ENCODE measurements at places on chromosomes 16 and 17.

DNA sequence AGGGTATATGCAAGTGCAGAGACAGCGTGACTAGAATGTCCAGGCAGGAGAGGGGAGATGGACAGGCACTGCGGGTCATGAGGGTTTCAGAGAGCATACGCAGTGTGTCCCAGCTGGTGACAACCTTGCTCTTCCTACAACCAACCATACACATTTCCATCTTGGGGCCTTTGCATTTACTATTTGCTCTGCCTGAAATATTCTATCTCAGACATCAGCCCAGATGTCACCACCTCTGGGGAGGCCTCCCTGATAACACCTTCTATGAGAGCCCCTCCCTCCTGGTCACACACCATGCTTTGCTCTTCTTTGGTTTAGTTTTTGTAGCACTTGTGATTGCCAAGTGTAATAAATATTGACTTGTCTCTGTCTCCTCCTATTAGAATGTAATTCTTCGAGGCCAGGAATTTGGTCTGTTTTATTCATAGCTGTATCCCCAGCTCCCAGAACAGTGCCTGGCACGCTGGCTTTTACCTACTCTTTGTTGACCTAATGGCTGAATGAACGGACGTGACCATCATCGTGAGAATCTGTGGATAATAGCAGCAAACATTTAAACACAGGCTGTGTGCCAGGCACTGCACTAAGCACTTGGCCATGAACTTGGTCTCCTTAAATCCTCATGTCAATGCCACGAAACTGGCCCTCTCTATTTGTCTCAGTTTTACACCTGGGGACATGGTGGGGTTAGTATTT lies 51.9 kb downstream of the PLCG2 start:
- no peak for DNase-seq

- no peak for DNase-seq
Measured at GRCh38 chr17:79427621-79428539, 183.0 kb downstream of the RBFOX3 start.

DNA sequence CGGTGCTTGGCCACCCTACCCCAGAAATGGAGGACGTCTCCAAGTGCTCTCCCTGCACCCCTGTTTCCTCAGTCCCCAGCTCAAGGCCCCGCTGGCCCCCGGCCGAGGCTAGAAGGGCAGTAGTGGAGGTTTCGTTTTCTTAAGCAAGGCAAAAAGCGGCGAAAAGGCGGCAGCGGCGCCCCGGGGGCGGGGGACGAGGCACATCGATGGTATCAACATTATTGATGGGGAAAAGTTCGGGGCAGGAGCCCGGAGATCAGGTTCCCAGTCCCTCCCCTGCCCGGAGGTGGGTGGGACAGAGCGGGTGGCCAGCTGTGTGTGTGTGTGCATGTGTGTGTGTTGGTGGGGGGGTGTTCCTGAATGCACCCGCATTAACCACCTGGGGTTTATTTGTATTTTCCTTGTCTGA lies 4.1 kb upstream of the SALL1 start:
- DNase-seq: no peak

- no peak for DNase-seq
Measured at GRCh38 chr16:75379339-75379738, 54.0 kb downstream of the CFDP1 start.

DNA sequence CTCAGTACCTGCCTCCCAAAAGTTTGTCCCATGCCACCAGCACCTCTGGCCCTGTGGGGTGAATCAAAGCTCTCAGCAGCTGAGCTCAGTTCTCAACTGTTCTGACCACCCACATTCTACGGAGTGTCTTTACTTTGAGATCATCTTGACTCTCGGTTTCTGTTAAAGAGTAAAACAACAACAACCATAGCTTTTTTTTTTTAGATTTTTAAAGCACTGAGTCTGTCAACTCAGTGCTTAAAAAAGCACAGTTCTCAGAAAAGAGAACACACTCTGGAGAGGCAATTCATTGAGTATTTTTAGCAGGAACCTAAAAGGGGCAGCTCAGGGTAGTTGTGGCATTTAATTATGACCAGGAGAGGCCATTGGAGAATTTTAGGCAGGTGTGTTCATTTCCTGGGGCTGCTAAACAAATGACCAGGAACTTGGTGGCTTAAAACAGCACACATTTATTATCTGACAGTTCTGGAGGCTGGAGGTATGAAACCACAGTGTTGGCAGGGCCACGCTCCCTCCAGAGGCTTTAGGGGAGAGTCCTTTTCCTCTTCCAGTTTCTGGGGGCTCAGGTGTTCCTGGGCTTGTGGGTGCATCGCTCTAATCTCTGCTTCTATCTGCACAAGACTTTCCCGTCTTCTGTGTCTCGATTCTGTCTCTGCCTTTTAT lies 6.7 kb upstream of the WFIKKN2 start:
- DNase-seq: peak; percentile 83

GRCh38 chr16:80996688-80997138 lies 10.0 kb downstream of the CMC2 start:
- no peak for DNase-seq

DNA sequence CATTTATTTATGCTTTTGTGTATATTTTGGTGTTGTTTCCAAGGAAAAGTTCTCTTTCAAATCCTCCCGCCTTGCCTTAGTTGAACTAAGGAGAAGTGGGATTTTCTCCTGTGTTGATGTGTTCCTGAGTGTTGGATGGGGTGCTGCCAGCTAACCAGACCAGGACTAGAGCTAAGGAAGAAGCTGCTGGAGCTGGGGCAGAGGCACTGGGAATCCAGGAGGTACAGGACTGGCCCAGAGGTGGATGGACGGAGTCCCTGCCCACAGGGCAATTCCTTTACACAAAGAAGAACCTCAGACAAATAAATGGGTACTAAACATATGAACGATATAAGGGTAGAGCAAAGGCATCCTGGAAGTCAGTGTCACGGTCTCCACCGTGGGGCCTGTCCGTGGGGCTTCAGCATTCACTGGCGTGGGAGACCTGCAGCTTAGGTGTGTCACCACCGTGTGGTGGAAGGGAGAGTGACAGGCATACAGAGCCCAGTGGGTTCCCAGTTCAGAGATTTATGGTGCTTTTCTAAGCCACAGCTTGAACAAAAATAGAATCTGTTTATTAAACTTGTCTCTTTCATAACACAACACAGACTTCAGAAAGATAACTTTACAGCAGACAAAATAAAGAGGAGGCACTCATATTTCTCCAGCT lies 270.7 kb downstream of the NTN1 start:
- peak; percentile 66 for DNase-seq

- DNase-seq: no peak
Measured at GRCh38 chr16:51302042-51302441, 151.0 kb upstream of the SALL1 start.
